ENCODE measurements at places on chromosomes 1 and 21.

DNA sequence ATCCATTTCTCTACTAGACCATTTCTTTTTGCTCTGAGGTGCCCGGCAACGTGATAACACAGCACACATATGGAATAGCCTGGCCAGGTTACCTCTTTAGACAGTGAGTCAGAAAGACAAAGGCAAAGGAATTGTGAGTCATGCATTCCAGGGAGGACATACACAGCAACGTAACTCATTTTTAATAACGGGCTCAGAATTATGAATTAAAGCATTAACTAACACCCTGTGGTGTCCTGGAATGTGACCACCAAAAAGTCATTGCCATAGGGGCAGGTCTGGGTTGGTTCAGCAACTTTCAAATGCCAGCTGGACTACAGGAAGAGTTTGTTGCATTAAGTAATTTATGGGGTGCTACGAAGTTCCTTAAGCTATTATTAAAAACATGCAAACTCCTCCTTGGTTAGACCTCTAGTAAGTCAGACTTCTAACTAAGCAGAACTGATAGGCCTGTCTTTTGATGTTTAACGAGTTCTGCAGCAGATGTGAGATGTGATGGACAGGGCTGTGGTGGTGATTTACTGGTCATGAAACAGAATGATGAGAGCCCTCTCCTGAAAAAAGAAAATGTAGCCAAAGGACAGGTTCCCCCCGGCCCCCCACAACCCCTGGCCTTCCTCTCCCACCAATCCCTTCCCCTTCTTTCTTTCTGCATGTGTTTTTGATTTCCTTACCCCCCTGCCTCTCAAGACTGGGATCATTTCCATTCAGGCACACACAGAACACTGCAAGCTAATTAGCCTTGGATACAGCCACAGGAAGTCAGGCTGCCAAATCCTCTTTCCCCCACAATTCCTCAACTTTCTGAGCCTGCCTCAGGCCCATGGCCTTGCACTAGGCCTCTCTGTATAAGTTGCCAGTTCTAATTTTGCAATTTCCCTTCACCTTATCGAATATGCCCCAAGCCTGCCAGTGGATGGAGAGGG is 88.9 kb upstream of the HAO2 start:
- DNase-seq, result no peak

DNA sequence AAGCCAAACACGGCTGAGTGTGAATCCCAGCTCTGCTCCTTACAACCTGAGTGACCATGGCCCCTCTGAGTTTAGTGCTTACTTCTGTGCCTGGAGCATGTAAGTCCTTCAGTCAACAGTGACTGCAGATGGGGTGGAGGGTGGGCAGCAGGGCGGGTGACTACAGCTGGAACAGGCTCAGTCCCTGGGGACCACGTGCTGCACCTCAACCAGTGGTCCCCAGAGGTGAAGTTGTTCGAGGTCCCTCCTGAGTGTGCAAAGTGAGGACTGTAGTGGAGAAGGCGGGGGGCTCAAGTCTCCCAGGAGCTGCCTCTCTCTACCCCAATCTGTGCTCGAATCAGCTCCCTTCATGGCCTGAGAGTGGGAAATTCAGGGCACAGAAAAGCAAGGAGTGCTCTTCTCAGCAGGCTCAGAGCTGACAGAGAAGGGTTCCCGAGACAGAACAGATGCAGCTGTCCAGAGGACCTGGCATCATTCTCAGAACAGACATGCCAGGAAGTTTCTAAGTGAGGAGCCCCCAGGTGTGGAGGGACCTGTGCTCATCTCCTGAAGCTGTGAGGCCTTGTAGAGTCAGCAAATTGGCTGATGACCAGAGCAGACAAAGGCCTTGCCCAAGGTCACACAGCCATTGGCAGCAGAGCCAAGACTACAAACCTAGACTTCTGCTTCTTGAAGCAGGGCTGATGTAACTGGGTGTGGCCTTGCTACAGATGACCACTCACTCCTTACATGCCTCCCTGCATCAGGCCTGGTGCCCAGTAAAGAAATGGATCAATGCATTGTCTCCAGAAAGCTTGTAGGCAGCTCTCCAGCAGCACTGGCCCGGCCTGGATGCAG is 61.7 kb upstream of the EDN2 start:
- DNase-seq, result no peak

DNA sequence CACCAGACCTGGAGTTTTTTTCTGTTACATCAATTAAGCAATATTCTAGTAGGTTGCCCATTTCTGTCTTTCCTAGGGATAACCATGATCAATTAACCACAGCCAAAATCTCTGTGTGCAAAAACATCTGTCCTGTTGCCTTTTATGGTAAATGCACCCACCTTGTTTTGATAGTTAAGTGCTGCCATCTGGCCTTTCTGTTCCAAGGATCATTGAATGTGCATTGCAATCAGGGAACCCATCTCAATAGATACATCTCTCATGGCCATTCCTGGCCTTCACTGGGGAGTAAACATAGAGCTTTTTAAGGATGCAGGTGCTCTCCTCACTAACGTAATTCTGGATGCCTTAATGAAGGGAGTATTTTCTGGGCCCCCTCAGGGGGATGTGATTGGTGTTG is 111.8 kb upstream of the KIAA1614 start:
- DNase-seq, result no peak

DNA sequence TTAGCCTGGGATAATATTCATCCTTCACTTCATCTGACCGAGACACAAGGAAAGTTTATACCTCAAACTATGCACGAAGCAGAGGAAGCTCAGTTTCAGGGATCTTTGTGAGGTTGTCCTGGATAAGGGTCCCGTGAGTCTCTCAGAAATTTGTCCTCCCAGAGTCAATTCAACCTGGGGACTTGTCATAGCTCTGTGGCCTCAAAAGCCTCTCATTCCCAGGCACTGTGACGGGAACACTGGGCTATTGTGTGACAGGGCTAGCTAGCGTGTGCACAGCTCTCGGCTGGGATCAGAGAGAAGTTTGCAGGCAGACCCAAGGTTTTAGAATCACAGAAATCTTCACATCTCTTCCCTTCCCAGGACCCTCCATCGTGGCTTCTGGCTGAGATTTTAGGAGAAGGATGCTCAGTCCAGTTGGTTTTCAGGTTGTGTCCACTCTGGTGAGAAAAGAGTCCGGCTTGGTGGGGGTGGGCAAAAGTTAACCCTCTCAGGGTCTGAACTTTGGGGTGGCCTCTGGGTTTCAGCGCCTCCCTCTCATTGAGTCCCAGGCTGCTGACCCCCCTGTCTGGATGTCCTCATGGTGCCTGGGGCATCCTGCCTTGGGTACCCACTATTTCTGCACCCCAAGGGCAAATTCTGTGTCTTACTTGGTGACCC is 20.4 kb upstream of the LBR start:
- DNase-seq, result no peak

- no peak for DNase-seq
Measured at GRCh38 chr1:8312235-8313218, 5.4 kb upstream of the SLC45A1 start.

Data from stimulated activated CD4-positive, alpha-beta T cell treated with anti-CD3 and anti-CD28 coated beads, Interleukin-1b, Interleukin-23, amount 100 ng/mL, for 1 hour (primary cell).